ENCODE measurements at places on chromosomes 4 and X.

DNA sequence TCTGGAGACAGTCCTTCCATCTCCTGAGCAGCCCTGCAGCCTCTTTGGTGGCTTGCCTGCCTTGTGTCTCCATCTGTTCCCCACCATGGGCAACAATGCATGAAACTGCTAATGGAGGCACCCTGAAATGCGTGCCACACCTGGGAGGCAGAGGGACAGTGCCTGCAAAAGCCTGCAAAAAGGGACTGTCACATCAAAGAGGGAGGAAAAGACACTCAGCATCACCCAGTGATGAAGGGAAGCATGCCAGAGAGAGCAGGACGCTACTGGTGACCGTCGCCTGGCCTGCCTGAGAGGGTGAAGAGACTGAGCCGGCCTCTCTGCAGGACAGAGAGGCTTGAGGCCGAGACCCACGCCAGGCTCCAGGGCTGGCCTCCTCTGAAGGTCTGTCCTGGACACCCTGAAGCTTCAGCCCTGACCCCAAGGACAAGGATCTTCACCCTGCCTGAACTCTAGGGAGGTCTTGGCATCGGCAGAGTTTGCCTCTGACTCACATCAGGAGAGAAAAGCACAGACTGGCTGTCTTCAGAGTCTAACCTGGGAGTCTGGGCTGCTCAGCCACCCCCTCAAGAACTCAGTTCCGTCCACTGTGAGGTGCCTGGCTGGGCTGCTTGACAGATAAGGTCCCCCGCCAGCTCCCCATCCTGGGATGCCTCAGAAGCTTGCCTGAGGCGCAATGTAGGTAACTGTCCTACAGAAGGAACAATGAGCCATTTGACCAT lies 8.1 kb downstream of the ACSL1 start:
- DNase-seq, result no peak

DNA sequence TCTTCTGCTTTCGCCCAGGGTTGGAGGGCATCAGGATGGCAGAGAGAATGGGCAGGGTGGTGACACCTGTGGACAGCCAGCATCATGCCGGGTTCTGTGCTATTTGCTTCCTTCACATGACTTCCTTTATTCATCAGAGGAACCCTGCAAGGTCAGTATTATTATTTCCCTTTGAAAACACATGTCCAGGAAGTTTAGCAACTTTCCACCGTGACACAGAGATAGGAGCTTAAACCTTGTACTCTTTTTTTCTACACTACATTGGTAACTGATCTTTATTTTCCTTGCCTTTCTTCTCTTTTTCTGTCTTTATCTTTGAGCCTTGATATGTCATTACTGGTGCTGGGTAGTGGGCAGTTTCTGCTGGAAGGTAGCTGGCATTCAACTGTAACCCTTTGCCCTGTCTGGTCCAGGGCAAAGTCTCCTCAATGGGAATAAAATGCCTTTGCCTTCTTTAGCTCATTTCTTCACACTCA lies 5.0 kb upstream of the MGST2 start:
- no peak for DNase-seq

DNA sequence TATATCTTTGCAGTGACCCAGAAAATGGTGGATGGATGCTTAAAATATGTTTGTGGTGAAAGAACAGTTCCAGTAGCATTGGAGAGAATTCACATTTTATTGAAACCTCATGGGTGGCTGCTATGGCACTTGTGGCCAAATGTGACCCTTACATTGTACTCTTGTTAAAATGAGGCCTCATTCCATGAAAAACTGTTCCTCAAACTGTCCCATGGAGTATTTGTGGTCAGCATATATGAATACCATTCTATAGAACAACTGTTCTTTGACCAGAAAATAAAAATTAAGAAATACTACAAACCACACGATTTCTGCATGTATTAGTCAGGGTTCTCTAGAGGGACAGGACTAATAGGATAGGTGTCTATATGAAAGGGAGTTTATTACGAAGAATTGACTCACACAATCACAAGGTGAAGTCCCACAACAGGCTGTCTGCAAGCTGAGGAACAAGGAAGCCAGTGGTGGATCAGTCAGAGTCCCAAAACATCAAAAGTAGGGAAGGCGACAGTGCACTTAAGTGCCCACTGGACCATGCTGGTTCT lies 35.1 kb downstream of the GEMIN8 start:
- DNase-seq, result no peak

DNA sequence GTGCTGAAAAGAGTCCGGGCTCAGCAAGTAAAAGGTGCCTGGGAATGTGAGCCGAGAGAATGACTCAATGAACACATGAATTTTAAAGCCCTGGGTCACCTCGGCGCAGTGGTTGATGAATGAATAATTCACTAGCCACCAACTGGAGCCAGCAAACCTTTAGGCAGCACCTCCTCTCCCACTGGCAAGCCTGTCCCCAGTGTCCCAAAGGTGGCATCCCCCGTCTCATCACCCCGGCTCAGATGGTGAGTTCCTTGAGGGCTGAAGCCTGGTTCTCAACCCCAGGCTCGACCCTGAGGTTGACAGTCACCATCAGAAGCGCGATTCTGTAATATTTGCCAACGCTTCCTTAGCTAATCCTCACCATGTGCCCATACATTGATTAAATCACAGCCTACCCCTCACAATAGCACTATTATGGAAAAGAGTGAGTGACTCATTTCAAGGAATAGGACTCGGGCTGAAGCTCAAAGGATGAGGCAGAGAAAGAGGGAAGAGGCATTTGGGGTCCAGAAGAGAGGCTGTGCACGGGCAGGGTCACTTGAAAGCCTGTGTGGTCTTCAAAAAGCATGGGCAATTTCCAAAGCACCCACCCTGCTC lies 2.7 kb upstream of the CCNQ start:
- DNase-seq, result no peak

GRCh38 chr4:17265139-17265538 lies 246.8 kb downstream of the QDPR start:
- no peak for DNase-seq

GRCh38 chrX:32524385-32524784 lies 687.0 kb downstream of the DMD start:
- DNase-seq, result no peak

- DNase-seq, result no peak
These were observed at the start of gene MAGEA10 for GRCh38 chrX:152138388-152138784. Gene MAGEA10 (minus strand): TSS chrX:152138577. CDS start chrX:152135620, 2,957 bp downstream.

GRCh38 chrX:145729635-145730034 lies 88.0 kb upstream of the SLITRK2 start:
- no peak for DNase-seq

GRCh38 chr4:95155759-95156451 lies 392.9 kb downstream of the UNC5C start:
- DNase-seq, result no peak

DNA sequence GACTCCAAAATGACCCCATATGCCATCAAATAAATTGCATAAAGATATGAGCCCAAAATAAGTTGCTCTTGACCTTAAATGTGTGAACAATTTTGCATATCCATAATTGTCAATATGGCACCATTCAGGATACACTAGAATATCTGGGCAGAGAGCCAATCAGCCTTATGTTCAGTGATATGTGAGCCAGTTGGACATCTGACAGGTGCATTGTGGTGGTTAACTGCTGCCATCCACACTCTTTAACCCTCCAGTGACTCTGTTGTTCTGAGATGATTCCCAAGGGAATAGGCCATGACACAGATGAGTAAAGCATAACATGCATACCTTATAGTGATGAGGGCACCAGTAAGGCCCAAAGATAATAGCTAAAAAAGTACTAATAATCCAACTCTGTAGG lies 500.1 kb downstream of the PCDH18 start:
- DNase-seq, result peak; percentile 24

GRCh38 chr4:158941895-158942294 lies 161.0 kb upstream of the RAPGEF2 start:
- no peak for DNase-seq

DNA sequence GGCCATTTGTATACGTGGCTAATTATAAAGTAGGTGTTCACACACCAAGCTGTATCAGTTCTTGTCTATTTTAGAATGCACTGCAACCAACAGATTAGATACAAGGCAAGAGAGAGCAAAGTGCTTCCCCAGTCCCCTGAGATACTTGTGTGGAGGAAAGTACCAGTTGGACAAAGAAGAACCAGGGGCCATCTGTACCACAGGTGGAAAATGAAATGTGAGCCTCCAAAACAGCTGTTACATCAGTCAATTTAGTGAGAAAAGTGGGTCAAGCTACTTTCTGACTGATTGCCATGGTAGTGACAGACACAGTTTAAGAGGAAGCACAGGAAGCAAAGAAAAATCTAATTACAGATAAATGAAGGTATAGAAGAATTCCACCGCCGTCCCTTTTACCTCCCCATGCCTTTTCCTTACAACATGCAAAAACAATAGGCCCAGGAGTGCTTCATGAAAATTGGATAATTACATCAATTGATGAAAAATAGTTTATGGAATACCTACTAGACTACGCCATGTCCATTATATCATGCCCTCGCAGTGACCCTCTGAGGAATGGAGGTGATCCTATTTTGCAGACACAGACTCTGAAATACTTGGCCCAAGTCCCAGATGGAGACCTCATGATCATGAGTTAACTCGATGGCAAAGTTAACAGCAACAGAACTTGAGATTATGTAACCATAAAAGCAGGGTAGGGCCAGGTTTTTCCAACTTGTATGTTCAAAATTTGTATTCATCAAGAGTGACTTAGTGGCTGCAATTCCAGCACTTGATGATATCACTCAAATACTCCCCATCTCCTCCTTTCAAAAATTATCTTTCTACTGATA lies 15.8 kb downstream of the SMPX start:
- DNase-seq, result peak; percentile 10

Measured in NCI-H226 (cell line).